ENCODE measurements at places on chromosomes 3 and 15.

DNA sequence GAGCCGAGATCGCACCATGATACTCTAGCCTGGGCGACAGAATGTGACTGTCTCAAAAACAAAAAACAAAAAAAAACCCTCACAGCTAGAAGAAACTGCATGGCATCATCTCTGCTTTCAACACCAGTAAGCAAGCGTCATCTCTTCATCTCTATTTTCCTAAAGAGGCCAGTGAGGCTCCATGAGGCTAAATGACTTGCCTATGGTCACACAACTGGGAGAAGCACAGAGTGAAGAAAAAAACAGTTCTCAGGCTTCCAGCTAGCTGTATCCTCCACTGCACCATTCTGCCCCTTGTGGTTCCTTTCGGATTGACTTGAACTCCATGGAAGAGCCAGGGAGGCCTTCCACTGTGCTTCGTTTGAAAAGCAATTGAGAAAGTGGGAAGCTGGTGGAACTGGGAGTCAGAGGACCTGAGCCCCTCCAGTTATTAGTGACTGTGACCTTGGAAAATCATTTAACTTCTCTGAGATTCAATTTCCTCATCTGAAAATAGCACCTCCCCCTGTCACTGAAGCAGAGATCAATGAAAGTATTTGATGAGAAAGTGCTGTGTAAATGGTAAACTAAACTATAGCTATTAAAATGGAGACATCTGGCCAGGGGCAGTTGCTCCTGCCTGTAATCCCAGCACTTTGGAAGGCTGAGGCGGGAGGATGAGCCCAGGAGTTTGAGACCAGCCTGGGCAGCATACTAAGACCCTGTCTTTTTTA, 32.1 kb upstream of the DENND4A start:
- DNase-seq: peak; percentile 60

GRCh38 chr3:193978030-193978429, 157.9 kb upstream of the HES1 start:
- DNase-seq: no peak

DNA sequence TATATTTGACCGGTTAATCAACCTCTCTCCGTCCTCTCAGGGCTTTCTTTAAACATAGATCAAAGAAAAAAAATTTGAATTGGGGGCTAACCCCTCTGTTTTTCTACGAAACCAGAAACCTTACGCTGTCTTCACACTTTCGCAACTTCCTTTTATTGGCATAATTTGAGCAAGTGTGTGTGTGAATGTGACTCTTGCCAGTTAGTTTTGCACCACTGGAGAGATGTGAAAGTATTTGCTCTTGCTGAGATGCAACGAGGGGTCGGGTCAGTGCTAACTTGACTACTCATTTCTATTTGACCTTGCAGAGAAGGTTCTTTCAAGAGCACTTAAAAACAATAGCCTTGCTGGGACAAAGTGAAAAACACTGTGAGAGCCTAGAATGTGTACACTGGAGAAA, 81.2 kb downstream of the FAM43A start:
- DNase-seq: no peak

DNA sequence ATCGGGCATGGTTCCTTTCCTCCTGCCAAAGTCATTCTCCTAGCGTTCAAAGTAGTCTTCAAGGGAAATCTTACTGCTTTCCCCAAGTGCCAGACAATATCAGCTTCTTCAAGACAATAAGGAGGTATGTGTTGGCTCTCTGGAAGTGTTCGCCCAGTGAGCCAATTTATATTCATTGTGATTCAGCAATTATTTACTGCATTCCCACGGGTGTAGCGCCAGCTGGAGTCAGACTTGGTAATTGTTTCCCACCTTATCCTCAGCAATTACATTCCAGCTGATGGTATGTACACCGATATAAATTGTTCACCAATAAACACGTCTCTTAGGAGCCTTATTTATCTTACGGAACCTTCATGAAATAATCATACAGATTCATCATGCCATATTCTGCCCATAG, 103.6 kb upstream of the CTNNB1 start:
- no peak for DNase-seq

DNA sequence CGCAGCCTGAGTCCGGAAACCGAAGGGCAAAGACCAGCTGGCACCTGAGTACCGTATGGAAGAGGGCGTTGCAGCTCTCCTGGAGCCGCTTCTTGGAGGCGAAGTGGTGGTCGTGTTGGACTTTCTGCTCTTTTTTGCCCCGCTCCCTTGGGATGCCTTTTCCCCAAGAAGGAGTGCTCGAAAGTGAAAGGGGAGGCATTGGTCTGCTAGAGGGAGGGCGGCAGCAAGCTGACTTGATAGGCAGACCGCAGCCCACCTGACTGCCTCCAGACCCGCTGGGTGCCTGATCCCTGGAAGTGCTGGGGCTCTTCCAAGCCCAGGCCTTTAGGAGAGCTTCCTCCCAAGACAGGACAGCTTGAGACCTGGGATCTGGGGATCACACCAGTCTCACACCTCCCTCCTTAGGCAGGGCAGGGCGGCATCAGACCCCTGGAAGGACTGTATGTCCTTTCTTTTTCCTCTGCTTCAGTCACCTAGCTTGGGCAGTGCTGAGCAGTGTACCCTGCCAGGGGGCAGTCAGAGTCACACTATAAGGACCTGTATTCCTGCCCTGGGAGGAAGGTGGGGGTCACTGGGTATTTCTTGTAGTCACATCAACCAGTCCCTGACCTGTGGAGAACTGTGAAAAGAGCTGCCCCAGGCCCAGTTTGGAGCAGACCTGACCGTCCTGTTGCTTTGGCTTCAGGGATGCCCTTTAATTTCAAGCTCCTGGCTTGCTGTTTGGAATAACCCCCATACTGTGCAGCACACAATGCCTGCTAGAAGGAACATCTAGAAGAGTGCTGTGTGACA, 2.1 kb downstream of the ACVR2B start:
- DNase-seq: no peak

DNA sequence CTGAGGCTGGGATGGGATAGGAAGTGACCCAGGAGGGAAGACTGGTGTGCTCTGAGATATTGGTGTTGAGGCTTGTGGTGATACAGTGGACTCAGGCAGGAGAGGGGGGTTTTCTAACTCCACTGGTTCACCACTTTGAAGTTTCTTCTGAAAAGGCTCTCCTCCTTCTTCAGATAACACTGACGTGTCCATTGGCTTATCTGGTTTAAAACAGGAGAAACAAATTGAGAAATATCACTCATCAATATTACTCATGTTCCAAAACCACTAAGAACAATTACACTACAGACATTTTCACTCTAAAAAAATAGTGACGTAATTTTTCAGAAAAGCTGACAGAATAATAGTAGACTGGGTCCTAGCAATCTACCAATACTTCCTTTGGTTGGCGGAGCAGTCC, 23.1 kb downstream of the TP53BP1 start:
- peak; percentile 9 for DNase-seq

DNA sequence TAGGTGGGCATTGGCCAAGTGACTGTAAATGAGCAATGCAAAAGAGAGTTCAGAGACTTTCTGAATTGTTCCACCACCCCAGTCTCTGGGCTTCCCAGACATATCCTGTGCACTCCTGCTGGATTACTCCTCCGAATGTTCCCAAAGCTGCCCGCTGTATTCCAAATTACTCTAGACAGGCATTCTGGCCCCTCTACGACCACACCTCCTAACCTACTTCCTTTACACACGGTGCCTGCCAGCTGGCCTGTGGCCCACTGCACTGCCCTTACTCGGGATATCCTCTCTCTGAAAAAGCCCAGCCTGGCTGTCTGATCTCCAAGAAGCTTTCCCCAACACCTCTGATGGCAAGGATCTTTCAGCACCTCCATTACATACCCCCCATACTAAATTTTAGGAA, 66.6 kb downstream of the DUT start:
- DNase-seq: no peak

- DNase-seq: no peak
These were observed 288.8 kb upstream of the LRRFIP2 start for GRCh38 chr3:37463163-37463562.

DNA sequence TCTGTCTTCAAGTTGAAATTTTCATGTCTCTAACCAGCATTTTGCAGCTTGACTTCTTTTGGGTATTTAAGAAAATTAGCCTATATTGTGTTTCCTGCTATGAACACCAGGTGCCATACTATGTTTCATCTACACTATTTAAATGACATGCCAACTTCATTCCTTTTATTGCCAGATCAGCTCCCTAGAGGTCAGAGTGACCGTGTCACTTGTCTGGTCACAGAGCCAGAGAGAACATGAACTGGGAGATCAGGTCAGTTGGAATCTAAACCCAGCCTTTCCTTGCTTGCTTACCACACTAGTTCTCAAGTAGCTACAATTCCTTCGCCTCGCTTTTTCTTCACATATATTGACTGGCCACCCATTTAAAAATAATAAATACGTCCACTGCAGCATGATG, 87.6 kb downstream of the THBS1 start:
- no peak for DNase-seq

- no peak for DNase-seq
These were observed 1.1 kb downstream of the RCCD1 start for GRCh38 chr15:90955624-90956273.

GRCh38 chr3:28575100-28575745, 226.6 kb upstream of the AZI2 start:
- DNase-seq: peak; percentile 5

DNA sequence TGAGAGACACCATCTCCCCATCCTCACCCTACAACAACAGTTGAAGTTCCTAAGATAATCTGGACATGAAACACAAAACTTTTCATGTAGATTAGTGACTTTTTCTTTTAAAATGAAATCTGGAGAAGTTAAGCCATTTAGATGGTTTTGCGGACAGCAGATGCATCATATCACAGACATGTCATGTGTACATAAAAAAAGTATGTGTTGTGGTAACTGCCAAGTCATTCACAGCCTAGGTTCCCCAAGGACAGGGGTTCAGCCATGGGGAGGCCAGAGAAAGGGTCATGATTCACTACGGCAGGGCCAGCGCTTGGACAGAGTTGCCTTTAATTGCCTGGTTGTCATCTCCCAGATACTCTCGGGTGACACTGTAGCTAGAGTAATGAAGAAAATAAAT, 163.2 kb downstream of the PDZRN3 start:
- DNase-seq: peak; percentile 78

DNA sequence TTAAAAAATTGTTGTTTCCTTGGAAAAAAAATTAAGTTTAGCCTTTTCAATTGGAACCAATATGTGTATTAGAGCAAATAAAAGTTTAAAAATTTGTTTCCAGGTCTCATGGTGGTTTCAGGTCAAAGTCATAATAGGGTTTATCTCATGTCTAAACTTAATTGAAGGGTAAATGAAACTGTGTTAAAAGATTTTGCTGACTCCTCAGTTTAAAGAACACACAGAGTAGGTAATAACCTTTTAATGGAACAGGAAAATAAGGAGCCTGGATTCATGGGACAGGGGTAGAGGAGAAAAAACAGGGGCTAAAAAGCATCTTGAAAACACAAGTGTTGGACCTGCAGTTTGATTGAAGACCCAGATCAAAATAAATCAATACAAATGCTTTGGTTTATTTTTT, 190.6 kb downstream of the MFSD1 start:
- no peak for DNase-seq

DNA sequence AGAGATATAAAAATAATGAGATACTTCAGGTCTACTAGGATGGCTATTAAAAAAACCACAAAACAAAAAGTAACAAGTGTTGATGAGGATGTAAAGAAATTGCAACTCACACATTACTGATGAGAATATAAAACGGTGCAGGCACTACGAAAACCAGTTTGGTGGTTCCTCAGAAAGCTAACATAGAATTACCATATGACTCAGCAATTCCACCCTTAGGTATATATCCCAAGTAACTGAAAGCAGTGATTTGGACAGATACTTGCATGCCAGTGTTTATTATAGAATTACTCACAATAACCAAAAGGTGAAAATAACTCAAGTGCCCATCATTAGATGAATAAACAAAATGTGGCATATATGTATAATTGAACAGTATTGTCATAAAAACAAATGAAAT, 87.5 kb upstream of the MELTF start:
- no peak for DNase-seq

DNA sequence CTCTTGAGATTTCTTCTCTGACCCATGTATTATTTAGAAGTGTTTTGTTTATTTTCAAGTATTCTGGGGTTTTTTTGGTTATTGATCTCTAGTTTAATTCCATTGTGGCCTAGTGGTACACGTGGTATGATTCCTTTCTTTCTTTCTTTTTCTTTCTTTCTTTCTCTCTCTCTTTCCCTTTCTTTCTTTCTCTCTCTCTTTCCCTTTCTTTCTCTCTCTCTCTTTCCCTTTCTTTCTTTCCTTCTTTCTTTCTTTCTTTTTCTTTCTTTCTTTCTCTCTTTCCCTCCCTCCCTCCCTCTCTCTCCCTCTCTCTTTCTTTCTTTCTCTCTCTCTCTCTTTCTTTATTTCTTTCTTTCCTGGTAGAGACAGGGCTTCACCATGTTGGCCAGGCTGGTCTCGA, 85.7 kb upstream of the UBE2E1 start:
- no peak for DNase-seq

- peak; percentile 88 for DNase-seq
These were observed 385.7 kb downstream of the LSAMP start for GRCh38 chr3:116059421-116060096.

DNA sequence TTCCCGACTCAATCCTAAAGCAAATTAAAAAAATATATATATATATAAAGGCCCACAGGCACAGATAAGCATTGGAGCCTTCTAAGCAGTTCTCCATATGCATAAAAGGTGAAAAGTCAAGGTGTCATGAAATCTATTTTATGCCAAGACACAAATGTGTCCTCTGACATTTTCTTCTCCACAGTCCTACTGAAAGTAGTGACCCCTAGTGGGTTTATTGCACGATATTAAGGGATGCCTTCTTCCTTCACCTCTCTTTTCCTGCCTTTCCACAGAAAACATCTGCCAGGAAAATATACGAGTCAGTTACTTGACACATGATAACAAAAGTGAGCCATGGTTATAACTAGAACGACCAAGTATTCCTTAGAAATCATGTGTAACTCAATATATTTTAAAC, 303.2 kb downstream of the TIGIT start:
- no peak for DNase-seq

DNA sequence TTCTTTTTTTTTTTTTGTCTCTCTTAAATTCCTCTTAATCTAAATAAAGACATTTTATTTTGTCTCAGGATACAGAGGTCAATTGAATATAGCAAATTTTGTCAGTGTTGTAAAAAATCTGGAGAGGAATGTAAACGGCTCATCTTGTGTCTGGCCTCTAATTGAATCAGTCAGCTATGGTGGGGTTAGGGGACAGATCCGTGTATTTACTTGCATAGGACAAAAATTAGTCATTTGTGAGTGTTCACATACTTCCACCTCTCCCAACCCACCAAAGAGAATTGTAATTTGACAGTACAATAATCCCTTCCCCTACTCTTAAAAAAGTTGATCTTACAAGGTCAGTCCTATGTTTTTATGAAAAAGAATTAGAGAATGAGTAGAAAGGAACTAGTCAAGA, 18.3 kb downstream of the PPARG start:
- peak; percentile 67 for DNase-seq

GRCh38 chr15:92503889-92504288, 110.2 kb downstream of the ST8SIA2 start:
- no peak for DNase-seq

All from fibroblast of skin of scalp (primary cell).